ENCODE measurements at places on chromosomes 4 and X. TPM values are rescaled to one million over a fixed set of nuclear protein-coding genes. Genes with fewer than 3 reads are reported as not detected.

The DTHD1 gene
- not detected for polyA plus RNA-seq

The MAGEC2 gene
- not detected for polyA plus RNA-seq

GRCh38 chr4:139872274-139872673 is 206.7 kb downstream of the MGST2 start:
- DNase-seq: peak; percentile 47

The TCEAL2 gene
- not detected for polyA plus RNA-seq

DNA sequence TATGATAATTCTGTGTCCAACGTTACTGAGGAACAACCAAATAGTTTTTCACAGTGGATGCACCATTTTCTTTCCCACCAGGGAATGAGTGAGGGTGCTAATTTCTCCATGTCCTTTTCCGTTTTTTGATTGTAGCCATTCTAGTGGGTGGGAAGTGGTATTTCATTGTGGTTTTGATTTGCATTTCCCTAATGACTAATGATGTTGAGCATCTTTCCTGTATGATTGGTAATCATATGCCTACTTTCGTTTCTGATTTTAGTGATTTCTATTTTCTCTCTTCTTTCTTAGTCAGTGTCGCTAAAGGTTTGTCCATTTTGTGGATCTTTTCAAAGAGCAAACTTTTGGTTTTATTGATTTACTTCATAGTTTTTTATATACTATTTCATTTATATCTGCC is 32.1 kb upstream of the TEX13D start:
- no peak for DNase-seq

The ITGB1BP2 gene
- 0.88 TPM for polyA plus RNA-seq

The FHIP1A gene
- polyA plus RNA-seq: 4.3 TPM
